Adrenal gland (tissue), 19 donors: ENCODE measurements at places on chromosomes 5 and 9. TPM values are rescaled to one million over a fixed set of nuclear protein-coding genes. Genes with fewer than 3 reads are reported as not detected.

Gene NIPAL4
- 0.10 TPM for polyA plus RNA-seq

Gene F2RL2
- 0.46 TPM for polyA plus RNA-seq

Gene OCLN
- 0.77 TPM for polyA plus RNA-seq

Gene MAP1B
- polyA plus RNA-seq: 11.5 TPM

Gene SPINK7
- not detected for polyA plus RNA-seq

Gene STKLD1
- 4.8 TPM for polyA plus RNA-seq

Gene RASEF
- polyA plus RNA-seq: 0.56 TPM

Gene LCN6
- polyA plus RNA-seq: not detected

Gene POU5F2
- polyA plus RNA-seq: 0.02 TPM

Gene DAB2
- polyA plus RNA-seq: 200 TPM

Gene ANKRD31
- 0.16 TPM for polyA plus RNA-seq

Gene SPATA31D4
- polyA plus RNA-seq: not detected

Gene ABLIM3
- 10.8 TPM for polyA plus RNA-seq

Gene PCDHGB1
- 0.20 TPM for polyA plus RNA-seq

Gene PAEP
- polyA plus RNA-seq: not detected

Gene ARSI
- polyA plus RNA-seq: 0.13 TPM

Gene SH3PXD2B
- 37.9 TPM for polyA plus RNA-seq

Gene LCN9
- polyA plus RNA-seq: not detected

Gene PCDHB9
- 0.27 TPM for polyA plus RNA-seq

Gene ANGPTL2
- polyA plus RNA-seq: 8.4 TPM

Gene INSL6
- not detected for polyA plus RNA-seq
